Activated B cell treated with CpG ODN at 0.5 μM for 24 hours (primary cell): ENCODE measurements at places on chromosomes 3 and 15.

DNA sequence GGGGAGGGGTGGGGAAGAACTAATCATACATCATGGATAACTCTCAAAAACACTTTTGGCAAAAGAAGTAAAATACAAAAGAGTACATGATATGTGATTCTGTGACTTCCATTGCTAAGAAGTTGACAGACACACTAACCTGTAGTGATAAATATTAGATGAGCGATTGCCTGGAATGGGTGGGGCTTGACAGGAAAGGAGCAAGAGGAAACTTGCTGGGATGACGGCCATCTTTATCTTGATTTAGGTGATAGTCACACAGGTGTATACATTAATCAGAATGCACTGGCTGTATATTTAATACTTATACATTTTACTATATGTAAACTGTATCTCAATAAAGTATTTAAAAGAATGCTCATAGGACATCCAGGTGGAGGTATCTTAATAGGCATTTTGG lies 13.1 kb downstream of the PARL start:
- DNase-seq = no peak

DNA sequence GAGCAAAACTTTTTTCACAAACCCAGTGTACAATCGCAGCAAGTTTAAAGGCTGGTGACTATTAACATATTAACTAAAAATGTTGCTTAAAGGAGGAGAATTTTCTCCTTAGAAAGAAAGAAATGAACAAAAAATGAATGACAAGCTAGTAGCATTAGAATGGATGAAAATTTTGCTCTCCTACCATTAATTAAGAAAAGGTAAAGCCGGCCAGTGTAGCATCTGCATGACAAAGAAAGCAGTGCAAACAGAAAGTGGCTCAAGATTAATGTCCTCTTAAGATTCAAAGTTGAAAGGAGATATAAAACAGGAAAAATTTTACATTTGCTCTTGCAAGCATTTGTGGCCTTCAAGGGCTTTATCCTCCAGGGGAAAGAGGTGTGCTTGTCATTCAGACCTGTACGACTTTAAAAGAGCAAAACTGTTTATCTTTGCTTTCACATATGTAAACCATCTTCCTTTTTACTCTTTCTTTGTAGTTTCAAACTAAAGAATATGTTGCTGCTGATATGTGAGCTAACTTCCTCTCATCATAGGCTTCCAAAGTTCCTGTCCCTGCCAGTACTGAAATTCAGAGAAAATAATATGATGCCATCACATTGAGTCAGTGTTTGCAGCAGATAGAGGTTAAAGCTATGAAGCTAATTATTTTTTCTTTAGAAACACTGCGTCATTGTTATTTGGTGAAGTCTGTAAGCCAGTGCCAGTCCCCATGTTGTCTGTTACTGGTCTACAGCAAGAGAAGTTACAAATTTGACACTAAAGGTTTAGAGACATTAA lies 439.1 kb upstream of the GRM7 start:
- DNase-seq = no peak

- DNase-seq = no peak
Measured at GRCh38 chr3:23713641-23714040, 92.1 kb upstream of the UBE2E1 start.

DNA sequence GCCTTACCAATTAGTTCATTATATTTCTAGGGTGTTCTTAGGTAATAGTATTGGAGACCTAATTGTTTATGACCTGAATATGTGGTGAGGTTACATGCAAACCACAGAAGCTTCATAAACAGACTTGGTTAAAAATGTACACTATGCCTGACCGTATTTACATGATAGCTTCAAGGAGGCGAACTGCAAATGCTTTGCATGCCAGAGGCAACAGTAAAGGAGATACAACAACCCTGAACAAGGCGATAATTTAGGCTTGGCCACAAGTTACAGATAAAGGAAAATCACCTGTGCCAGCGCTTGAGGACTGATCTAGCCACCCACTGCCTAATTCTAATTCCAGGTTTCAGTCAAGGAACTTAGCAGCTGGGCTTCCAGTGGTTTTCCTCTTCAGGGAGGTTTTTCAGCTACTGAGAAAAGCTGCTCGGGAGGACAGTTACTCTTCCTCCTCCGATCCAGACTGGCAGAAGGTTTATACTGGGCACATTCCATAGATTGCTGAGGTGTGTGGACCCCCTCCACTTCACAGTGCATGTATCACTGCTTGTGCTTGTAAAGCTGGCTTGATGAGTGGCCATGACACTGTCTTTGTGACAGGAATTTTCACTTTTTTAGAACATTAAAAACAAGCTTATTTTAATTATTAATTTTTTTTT lies 95.6 kb downstream of the DHX36 start:
- no peak for DNase-seq

- DNase-seq = no peak
Measured at GRCh38 chr3:45807681-45808540, 11.6 kb upstream of the SLC6A20 start.

- DNase-seq = no peak
Measured at GRCh38 chr3:15794842-15795650, 2.7 kb downstream of the ANKRD28 start.

DNA sequence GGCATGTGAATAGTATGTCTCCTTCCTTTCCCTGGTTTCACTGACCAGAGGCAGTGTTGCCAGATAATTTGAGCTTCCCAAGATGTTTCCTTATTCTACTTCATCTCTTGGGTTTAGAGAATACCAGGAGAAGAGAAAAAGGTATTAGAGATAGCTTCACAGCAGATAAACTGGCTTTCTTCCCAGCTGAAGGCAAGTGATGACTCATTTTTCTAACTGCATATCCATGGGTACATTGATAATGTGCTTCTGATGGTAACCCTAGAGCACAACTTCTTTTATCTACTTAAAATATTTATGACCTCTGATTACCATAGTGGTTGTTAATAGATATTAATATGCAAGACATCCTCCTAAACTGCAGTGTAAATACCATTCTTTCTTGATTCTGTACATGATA lies 34.6 kb upstream of the CMTM8 start:
- DNase-seq = no peak

GRCh38 chr15:55993804-55994560 lies 570 bp upstream of the NEDD4 start:
- no peak for DNase-seq

DNA sequence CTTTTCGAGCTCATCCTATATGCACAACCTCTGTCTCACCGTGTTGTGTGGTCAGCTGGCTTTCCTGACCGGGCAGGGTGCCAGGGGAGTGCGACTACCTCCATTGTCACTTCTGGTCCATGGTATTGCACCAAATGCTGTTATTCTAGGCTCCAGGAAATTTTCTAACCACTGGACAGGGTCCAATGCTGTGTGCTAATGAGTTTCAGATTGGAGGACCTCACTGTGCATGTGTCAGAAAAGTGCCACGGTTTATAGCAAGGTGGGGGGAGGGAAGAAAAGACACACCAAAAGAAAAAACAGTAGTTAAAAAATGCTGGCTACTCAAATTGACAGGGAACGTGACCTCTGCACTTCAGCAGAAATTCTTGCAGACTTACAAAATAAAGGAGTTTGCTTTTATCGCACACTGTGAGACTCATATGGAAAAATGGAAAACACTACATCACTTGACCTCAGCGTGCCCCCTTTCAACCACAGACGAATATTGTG lies 480.1 kb downstream of the FOXP1 start:
- DNase-seq = no peak

GRCh38 chr15:95574053-95574452 lies 756.4 kb upstream of the NR2F2 start:
- no peak for DNase-seq

DNA sequence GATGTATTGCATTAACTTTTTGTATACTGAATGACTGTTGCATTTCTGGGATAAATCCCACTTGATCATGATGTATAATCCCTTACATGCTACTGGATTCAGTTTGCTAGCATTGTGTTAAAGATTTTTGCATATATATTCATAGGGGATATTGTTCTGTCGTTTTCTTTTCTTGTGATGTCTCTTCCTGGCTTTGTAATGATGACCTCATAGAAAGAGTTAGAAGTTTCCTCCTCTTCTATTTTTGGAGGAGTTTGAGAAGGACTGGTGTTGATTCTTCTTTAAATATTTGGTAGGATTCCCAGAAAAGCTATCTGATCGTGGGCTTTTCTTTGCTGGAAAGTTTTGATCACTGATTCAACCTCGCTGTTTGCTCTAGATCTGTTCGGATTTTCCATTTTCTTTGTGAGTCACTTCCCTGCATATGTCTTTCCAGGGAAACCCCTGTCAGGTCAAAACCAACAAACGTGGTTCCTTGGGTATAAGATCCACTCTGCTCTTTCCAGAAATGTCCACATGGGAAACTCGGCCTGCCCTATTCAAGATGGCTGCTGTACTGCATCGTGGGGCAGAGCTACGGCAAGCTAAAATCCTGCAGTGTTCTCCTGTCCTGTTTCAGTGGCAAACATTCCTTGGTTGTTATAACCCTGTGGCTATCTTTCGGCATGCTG lies 120.4 kb downstream of the GABRG3 start:
- DNase-seq = no peak

GRCh38 chr3:60746695-60747416 lies 504.4 kb downstream of the FHIT start:
- DNase-seq = no peak

DNA sequence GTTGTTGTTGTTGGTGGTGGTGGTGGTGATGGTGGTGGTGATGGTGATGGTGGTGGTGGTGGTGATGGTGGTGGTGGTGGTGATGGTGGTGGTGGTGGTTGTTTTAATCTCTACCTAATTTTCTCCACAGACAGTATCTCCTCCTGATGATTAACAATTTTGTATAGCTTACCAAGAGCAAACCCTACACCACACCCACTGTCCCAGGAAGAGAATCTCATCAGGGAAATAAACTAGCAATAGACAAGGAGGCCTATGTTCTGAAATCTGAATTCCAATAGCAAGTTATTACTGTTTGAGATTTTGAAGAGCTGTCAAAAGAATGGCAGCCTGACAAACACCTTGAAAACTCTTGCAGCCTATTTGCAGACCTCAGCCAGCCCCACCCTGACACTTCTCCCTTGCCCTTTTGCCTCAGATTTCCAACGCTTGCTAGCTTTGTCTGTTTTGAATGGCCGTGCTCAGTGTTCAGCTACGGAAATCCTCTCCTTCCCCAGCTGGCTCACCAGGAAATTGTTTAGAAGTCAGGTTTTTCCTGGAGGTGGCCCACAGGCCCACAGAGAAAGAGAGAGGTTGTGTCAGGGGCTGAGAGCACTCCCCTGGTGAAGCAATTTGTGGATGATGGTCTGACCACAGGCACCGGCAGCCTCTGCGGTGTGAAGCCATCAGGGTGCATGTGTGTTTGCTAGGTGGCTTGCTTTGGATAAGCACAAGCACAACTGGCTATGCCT lies 101.6 kb downstream of the MAGI1 start:
- no peak for DNase-seq

DNA sequence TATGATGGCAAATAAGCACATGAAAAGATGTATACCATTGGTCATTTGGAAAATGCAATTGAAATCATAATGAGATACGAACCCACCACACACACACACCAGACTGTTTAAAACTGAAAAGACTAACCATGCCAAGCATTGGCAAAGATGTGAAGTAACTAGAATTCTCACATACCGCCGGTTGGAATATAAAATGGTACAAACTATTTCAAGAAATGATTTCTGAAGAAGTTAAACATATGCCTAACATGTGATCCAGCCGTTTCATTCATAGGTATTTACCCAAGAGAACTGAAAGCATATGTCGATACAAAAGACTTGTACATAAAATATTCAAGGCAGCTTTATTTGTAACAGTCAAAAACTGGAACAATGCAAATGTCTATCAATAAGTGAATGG lies 28.9 kb downstream of the HES1 start:
- no peak for DNase-seq

DNA sequence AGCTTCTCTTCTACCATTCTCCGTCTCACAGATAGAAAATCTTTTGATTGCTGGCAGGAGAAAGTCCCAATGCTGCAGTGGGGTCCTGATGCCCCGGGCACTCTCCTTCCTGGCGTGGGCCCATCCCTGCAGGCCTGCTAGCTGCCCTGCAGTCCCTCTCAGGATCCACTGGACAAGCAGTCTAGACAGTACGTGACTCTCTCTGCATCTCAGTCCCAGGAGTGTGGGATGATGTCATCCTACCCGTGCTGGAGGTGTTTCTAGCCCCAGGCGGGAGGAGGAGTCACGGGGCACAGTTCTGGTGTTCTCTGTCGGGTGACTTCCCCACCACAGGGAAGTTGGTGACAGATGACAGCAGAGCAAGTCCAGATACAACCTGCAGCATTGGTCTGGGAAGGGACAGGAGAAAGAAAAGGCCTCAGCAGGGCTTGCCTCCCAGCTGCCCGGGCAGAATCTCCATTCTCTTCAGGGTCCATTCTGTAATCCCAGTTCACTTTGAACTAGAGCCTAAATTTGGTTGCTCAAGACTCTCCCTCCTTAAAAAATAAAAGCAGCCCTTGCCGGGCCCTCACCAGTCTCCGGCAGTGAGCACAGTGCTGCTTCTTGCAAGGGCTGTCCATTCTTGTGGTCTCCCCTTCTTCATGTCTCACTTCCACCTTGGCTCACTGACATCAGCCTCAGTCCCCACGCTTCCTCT lies 30.6 kb downstream of the SLC28A1 start:
- DNase-seq = no peak

DNA sequence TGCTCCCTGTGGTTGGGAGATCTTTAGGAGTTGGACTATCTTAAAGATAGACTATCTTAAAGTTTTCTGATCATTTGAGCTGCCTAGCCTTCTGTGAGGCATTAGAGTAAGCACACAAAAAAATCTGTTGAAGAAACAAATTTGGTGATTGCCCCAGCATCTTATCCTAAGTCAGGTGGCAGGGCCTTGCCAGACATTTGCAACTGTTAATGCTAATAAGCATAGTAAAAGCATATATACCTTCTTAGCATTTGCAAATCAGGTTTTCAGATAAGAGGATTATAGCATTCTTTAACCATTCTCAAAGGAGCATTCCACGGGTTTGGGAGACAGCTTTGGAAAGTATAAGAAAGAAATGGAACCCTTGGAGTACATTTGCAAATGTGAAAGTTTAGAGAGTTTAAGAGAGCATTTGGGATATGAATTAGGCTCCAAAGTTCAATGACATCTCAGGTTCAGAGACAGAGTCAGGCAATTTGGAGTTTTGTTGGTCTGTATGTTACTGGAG lies 61.0 kb downstream of the SEMA6D start:
- DNase-seq = no peak

- no peak for DNase-seq
Measured at GRCh38 chr3:142795332-142795731, 71.5 kb downstream of the TRPC1 start.

GRCh38 chr3:196670339-196670738 lies 30.8 kb downstream of the NRROS start:
- no peak for DNase-seq

GRCh38 chr3:152026033-152026556 lies 152.7 kb downstream of the SUCNR1 start:
- DNase-seq = no peak
